ENCODE measurements at places on chromosomes 6 and 20.

GRCh38 chr6:152300517-152300916 lies 336.6 kb downstream of the SYNE1 start:
- no peak for DNase-seq

- no peak for DNase-seq
Measured at GRCh38 chr6:31048099-31048498, 37.8 kb downstream of the MUC22 start.

GRCh38 chr6:36050305-36050704 lies 22.7 kb downstream of the MAPK14 start:
- no peak for DNase-seq

- DNase-seq = no peak
Measured at GRCh38 chr6:148790817-148791216, 44.0 kb downstream of the UST start.

GRCh38 chr6:35177157-35177556 lies 36.0 kb upstream of the TCP11 start:
- no peak for DNase-seq

DNA sequence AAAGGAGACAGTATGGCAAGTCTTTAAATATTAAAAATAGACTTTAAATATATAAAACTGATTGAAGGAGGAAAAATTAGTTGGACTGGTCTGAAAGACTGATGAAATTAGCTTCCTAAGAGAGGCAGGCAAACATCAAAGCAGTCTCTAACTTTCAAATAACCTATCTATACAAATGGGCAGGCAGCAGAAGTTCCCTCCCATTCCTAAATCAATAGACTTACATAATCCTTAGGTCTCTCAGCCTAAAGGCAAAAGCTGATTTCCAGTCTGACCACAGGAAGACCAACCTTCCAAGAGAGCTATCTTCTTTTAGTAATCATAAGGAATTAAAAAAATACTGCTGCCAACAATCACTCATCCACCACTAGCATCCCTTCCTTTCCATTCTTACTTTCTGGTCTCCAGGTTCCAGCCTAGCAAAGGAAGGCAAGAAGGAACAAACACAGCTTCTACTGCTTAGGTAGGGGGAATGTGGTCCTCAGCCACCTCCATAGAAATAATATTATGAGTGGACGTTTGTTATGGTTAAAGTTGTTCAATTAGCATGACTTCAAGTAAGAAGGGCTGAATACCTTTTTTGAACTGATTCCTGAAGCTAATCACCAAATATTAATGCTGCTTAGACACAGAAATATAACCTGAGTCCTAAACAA lies 44.1 kb downstream of the SESN1 start:
- no peak for DNase-seq

DNA sequence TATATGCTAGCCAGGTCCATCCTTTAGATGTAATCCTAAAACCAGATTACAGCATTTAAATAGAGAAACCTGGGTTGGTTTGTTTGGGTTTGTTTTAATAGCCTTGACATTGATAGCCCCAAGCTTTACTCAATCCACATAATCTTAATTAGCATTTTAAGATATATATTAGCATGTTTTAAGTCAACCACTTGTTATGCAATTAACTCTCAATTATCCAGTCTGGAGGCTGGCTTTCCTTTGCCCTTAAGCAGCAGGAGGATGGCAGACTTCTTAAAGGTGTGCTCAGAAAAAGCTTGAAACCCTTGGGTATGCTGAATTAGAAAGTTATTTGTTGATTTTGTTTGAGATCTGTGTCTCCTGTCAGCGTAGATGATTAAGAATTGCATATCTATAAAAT lies 46.3 kb upstream of the SMIM28 start:
- DNase-seq = no peak

- peak; percentile 66 for DNase-seq
Measured at GRCh38 chr6:169723991-169724493, 258 bp downstream of the PHF10 start.

- DNase-seq = no peak
Measured at GRCh38 chr20:59104831-59105230, 58.8 kb upstream of the ZNF831 start.

DNA sequence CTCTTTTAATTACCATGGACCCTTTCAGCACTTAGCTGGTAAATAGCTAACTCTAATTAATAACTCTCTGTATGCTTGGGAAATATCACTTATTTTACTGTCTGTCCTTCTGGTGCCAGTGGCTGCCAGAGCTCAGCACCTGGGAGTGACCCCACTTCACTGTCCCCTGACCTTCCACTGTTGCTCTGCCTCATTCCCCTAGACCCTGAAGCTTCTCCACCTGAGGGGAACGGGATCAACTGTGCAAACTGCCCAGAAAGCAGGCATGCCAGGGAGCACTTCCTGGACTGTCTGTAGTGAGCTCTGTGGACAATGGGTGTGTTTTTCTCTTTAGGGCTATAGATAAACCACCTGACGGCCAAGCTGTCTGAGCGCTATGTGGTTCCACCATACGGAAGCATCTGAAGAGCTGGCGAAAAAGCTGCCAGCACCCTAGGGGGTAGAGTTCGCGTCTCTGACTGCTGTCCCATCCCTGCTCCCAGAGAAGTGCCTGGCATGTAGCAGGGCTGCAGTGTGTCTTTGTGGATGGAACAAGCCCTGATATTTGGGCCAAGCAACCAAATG lies 106.3 kb upstream of the FOXA2 start:
- DNase-seq = no peak

DNA sequence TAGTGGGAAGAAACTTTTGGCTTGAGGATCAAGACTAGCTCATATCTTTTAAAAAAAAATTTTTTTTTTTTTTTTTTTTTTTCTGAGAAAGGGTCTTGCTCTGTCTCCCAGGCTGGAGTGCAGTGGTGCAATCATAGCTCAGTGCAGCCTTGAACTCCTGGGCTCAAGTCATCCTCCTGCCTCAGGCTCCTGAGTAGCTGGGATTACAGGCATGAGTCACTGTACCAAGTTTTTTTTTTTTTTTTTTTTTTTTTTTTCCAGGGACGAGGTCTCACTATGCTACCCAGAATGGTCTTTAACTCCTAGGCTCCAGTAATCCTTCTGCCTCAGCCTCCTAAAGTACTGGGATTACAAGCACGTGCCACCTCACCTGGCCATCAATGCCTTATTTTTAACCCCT lies 27.9 kb downstream of the GCLC start:
- DNase-seq = no peak
